ENCODE measurements at places on chromosomes 2 and 18.

GRCh38 chr2:159266554-159266953, 19.9 kb downstream of the WDSUB1 start:
- no peak for DNase-seq

DNA sequence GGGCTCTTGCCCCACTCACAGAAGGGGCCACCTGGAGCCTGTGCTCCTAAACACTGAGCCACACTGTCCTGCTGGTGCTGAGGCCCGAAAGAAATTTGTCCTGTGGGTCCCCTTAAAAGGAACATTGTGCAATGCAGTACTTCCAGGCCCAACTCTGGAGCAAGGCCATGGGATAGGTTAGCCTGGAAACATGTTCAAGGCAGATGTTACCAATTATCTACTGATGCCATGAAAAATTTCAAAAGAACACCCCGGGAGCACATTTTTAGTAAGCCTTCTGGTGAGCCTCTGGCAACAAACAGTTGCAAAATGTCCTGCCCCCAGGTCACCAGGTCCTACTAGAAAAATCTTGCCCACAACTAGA, 12.3 kb upstream of the PTMA start:
- no peak for DNase-seq

- no peak for DNase-seq
Measured at GRCh38 chr18:21979171-21979560, 190.2 kb upstream of the GATA6 start.

DNA sequence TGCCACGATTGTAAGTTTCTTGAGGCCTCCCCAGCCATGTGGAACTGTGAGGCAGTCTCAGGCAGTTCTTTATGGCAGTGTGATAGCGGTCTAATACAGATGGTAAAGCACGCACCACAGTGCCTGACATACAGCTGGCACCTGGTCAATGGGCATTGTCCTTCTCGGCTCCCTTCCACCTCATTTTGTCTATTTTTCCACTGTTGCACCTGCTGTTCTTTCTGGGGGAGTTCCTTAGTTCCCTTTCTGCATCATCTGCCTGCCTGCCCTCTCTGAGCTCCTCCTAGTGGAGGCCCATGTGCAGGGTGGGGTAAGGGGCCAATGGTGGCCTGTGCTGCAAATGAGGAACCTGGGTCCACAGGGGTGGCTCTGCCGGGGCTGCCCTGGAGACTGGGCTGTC, 157.6 kb downstream of the LPIN1 start:
- DNase-seq: no peak

GRCh38 chr18:33183136-33183535, 257.4 kb downstream of the CCDC178 start:
- DNase-seq: no peak

- DNase-seq: no peak
Measured at GRCh38 chr2:142515493-142515892, 362.0 kb upstream of the KYNU start.

- no peak for DNase-seq
Measured at GRCh38 chr2:221166292-221166691, 405.8 kb downstream of the EPHA4 start.

DNA sequence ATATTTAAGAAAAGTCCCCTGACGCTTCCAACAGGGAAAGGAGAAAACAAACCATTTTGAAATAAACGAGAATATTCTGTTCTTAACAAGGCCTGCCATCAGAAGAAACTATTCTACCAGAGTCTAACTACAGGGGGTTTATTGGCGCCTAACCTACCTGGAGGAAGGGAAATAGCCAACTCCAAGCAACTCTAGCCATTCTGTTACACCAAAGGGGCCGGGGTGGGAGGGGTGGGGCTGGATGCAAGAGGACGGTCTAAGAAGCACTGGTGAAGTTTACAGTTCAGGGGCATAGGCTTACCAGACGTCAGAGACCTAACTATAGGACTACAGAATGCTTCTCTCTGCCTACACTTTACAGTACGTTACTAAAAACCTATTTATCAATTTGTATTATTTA, 60.5 kb upstream of the GALNT5 start:
- DNase-seq: no peak

- no peak for DNase-seq
Measured at GRCh38 chr2:58641001-58641400, 399.9 kb upstream of the FANCL start.

GRCh38 chr2:30821960-30822359, 14.7 kb upstream of the CAPN13 start:
- DNase-seq: no peak

DNA sequence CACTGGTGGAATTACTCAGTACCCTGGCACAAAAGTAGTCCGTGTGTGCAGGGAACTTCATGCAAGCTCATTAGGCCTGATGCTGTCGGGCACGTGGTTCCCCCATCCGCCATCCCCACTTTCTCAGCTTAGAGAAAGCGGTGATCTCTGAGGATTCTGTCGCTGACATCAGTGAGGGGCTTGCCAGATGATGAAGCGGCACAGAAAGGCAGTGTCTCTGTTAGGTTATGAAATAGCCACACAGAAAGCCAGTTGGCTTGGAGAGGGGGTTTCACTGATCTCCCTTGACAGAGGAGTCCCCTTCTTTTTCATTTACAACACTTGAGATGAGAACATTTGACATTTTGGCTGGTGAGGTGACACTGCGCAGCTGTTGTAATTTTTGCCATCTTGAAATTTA, 179.7 kb downstream of the FAM210A start:
- DNase-seq: no peak

DNA sequence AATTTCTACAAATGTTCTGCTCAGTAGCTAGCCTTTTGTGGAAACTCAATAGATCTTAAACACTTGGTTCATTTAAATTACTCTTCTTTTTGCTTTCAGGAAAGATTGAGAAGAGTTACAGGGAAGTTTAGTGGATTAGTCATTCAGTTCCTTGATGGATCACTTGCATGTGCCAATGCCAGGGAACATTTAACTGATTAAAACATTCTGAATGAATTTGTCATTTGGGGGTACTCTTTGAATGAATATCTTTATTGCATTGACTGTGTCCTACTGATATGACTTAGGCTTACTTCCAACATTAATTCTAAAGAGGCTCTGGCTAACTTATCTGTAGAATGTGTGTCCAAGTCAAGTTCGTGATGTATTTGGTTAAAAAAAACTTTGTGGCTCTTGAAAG, 199.8 kb downstream of the PLCL1 start:
- no peak for DNase-seq

All from stimulated activated CD8-positive, alpha-beta memory T cell treated with anti-CD3 and anti-CD28 coated beads, Interleukin-4, amount 100 ng/mL, for 4 hours (primary cell).